Activated T-cell treated with anti-CD3 and anti-CD28 coated beads, Interleukin-2, amount 50 U/mL, for 1 hour (primary cell): ENCODE measurements at places on chromosomes 4 and X.

- DNase-seq: peak; percentile 29
These were observed 66.0 kb upstream of the GEMIN8 start for GRCh38 chrX:14095702-14096101.

DNA sequence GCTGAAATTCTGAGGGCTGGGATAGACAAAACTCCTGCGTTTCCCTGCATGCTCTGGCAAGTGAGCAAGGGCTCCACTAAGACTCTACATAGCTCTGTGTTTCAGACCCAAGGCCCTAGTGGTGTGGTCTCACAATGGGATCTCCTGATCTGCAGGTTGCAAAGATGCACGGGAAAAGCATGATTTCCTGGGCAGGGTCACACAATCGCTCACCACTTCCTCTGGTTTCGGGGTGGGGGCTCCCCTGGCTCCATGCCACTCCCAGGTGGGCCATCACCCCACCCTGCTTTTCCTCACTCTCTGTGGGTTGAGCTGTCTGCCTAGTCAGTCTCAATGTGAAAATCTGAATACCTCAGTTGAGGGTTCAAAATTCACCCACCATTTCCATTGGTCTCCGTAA is 111.5 kb downstream of the KLF8 start:
- DNase-seq: no peak

DNA sequence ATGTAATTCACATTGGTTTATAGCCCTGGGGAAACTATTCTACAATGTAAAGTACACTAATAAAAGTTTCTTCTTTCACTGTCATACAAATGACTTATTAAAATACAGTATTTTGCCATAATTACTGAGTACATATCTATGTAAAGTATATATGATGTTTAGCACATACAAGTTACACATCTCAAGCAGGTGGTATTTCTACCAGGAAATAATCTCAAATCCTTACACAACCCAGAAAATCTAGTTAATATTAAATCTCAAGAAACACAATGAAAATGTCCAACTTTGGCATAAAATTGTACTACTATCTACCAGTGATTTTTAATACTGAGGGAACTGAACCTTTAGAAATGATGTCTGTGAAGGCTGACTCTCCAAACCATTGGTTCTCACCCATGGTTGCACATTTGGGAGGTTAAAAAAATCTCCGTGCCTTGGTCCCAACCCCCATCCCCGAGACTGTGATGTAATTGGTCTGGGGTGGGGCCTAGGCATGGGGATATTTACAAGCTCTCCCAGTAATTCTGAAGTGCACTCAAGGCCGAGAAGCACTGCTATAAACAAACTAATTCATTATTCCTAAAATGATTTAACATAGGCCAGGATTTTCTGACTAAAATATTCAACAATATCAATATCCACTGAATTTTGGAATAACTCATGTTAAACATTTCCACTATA is 27.6 kb downstream of the MAP3K15 start:
- no peak for DNase-seq

DNA sequence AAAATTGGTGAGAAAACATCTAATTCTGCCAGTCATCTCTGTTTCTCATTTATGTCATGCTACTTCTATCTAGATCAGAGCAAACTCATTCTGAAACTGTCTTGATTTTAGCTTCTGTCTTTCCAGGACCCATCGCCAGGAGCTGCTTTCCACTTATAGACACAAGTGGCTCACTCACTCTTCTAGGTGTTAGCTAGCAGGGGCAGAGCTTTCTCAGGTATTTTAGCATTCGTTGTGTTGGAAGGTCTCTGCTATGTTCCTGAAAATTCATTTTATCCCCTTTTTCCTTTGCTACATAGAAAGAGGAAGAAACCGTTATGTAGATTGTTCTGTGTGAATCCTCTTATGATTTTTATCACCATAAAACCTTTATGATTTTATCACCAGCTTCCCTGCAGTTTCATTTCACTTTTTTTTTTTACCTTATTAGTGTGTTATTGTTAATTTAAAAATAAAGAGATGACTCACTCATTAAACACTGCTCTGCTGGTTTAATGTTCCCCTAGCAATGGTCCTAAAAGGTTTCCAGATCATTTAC is 246.6 kb upstream of the AADAT start:
- no peak for DNase-seq

- no peak for DNase-seq
These were observed 125.1 kb downstream of the ARX start for GRCh38 chrX:24890677-24891076.

DNA sequence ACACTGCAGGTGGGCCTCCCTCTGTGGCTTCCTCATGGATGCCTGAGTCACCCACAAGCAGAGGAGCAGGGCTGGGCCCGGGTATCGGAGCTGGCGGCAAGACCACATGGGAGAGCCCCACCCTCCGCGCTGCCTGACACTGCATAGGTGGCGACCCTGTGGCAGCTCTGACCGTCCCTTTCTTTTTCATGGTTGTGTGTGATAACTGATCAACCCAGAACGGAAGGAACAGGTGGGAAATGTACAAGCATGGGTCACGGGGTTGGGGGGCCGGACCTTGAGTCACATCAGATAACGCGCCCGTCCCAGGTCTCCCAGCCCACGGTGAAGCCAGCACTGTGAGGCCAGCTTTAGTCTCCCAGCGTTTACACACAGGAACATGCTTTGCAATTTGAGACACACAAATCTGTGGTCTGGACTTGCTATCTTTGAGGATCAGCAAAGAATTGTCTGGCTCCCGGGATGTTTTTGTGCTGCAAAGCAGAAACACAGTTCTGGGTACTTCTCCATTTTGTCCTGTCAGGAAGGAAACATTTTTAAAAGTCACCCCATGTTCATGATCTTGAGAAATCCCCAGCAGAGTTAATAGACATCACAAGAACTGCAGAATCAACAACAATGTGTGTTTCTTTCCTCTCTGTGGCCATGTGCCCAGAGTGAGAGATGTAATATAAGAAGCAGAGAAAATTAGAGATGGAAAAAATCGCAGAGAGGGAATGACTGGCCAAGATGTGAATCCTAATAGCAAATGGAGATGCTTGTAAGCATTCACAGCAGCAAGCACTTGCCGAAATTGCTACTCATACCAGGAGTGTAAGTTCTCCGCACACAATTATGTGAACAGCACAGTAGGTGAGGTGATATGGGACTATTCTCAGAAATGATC is 70.1 kb upstream of the CBR4 start:
- DNase-seq: no peak

DNA sequence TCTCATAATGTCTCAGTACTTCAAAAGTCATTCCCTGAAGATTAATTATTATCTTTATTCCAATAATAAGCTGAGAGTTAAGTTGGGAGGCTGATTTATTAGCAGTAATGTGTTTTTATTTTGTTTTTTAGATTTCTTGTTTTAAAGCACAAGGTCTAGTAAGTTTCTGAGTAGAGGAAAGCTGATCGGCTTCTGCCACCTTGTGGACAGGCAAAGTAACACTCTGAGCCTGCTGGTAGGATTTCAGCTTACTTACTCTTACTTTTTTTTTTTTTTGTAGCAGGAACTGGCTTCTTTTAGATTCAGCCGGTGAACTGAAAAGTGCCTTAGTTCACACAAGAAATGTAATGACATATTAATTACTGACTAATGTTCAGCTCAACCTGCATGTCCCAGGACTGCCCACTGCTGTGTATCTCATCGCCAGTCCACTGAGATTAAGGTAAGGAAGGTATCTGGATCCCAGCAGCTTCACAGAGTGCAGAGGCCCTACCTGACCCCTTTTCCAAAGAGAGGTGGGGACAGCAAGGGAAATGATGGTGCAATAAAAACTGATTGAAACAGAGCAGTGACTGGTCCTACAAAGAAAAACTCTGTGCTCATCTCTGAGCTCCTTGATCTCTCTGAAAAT is 126.5 kb downstream of the ADGRA3 start:
- no peak for DNase-seq

- DNase-seq: no peak
These were observed 78.9 kb upstream of the MTM1 start for GRCh38 chrX:150489359-150490015.

DNA sequence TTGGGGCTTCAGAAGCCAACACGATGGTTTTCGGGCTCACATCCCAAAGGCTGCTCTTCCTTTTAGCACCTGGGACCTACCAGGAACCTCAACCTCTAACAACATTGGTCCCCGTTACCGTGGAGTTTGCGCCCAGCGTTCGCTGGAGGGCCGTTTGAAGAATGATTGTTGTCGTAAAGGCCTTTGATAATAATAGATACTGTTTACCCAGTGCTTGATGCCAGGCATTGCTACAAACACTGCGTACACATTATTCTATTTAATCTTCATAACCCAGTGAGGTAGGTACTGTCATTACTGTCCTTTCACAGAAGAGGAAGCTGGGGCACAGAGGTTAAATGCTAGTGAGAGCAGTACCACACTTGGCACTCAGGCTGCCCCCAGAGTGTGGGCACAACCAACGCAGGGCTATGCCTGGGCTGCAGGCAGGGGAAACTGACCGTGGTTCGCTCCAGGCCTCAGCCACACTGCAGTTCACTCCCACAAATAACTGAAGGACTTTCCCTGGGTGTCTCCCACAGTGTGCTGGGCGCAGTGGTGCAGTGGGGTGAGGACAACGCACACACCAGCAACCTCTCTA is 1.0 kb upstream of the ACSL1 start:
- no peak for DNase-seq

- no peak for DNase-seq
These were observed 16.2 kb downstream of the HPF1 start for GRCh38 chr4:169741569-169741968.

GRCh38 chrX:41259516-41259915 is 74.4 kb upstream of the DDX3X start:
- DNase-seq: no peak

DNA sequence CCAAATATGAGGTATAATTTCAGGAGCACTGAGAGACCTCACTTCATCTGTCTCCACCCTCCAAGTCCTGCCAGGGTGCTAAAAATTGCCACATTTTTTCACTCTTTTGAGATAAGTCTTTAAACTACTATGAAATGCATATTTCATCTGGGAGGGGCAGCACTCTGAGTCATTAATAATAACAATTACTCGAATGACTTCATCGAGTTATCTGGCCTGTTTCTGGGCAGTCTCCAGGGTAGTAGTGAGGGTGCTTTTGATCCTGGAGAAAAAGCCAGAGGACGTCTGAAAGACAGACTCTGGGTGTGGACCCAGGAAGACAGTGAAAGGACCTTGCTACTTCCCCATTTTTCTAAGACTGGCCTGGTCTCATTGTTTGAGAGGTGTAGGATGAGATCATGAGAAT is 42.3 kb upstream of the SRD5A3 start:
- no peak for DNase-seq

DNA sequence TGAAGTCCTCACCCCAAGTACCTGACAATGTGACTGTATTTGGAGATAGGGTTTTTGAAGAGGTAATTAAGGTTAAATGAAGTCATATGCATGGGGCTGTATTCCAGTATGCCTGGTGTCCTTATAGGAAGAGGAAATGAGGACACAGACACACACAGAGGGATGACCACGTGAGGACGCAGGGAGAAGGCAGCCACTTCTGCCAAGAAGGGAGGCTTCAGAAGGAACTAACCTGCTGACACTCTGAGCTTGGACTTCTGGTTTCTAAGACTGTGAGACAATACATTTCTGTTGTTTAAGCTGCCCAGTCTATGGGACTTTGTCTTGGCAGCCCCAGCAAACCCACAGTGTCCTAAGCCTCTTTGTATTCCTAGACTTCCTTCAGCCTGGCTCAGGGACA is 3.0 kb upstream of the SLC2A9 start:
- DNase-seq: no peak

DNA sequence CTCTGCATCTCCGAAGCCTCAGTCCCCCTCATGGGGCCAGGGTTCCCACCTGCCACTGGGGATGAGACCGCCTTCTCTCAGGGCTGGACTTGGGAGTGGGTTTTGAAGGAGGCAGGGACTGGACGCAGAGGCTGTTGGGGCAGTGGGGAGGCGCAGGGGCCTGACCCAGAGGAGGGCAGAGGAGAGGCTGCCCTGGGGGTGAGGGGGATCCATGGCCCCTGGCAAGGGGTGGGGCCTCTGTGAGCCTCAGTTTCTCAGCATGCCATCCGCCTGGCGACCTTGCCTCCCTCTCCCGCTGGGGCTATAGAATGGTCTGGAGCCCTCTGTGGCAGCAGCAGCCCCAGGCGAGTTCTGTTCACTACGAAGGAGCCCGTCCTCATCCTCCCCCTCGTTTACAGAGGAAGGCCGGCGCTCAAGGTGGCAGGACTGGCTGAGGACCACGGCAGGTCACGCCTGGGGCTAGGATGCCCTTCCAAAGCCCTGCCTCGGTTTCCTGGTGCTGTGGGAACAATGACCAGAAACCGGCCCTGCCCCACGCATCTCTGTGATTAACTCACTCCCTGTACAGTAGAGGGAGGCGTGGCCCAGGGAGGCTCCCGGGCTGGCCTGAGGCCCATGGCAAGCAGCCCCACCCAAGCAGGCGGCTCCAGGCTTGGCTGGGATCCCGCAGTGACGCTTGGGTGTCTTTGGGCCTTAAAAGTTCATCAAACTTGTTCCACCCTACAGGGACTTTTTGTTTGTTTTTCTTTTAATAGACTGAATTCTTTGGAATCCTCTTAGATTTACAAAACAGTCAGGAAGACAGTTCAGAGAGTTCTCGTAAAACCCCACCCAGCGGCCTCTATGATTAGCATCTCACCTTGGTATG is 16.0 kb upstream of the SH3TC1 start:
- DNase-seq: no peak

- no peak for DNase-seq
These were observed 75.2 kb downstream of the PALLD start for GRCh38 chr4:168572002-168572401.

DNA sequence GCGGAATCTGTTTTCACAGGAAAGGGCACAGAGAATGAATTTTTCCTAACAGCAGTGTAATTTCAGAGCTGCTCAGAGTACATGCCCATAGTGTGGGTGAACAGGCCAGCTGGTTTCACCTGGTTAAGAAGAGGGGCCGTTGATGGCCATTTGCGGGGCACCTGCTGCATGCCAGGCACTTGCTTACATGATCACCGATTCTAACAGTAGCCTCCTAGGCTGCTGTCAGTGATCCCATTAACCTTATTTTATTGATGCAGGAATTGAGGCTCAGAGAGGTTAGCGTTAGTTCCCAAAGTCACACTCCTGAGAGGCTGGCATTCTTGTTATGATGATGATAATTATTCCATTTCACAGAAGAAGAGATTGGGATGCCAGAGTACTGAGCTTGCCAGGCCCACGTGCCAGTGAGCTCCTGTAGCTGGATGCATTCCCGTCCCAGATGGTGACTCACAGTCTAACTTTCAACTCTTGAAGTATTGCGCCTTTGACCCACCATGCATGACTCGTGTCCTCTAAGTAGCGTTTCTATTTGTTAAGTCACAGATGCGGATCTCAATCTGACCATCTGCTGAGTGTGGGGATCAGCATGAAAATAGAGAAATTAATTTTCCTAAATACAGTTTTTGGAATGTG is 76.5 kb downstream of the PSAPL1 start:
- no peak for DNase-seq

GRCh38 chr4:184400891-184401290 is 73.5 kb downstream of the IRF2 start:
- DNase-seq: no peak

DNA sequence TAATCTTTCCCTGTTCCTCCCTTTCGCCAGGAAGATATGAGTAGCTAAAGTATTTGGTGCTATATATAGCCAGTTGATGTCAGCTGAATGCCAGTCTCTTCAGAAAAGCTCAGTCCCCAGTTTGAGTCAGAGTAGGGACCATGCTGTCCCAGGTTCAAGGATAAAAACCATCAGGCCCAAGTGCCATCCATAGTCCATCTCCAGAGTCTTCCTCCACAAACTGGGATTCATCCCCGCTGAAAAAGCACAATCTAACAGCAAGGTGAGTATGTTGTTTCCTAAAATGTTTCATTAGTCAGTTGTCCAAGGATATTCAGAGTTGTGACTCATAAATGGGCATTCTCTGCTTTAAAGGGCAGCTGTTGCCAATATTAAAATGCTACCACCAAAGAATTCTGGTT is at the start of gene MYOZ2:
Gene MYOZ2 (plus strand): TSS at position 112 of the 401 bp plus-strand sequence. CDS start 694 bp downstream, outside the sequence.
- DNase-seq: no peak
